ENCODE measurements at places on chromosomes 5 and 9.

DNA sequence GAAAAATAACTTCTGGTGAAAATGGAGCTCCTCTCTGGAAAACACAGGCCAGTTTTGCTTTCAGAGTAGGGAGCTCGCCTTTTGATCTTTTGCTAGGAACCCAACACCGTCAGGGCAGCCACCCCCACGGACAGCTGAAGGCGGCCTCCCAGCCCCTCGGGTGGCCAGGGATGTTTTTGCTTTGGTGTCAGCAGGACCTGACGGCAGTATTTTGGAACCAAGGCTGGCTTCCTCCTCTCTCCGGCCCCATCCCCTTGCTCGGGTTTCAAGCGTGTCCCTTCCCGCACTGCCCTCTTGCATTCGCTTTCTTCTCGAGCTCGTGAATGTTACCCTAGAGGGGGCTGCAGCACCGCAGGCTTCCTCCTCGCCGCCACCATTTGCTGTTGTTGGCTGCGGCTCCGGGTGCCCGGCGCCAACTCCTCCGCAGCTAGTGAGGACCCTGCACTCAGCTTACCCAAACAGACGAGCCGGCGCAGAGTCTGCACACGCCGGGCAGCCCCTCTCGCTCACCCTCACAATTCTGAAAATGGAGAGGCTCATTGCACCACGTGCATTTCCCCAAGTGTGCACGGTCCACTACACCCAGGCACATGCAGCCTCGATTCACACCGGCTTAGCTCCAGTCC, 35.5 kb upstream of the ADAMTSL1 start:
- H3K27ac ChIP-seq, result no peak overlapping the region
- no peaks in the 10 kb centered on the region for H3K27me3 ChIP-seq
- H3K36me3 ChIP-seq, result no peaks in the 10 kb centered on the region
- DNase-seq, result no peak

- H3K4me3 ChIP-seq, result no peak overlapping the region
- no peaks in the 10 kb centered on the region for H3K36me3 ChIP-seq
- H3K27ac ChIP-seq, result no peak overlapping the region
- no peak for DNase-seq
- no peaks in the 10 kb centered on the region for H3K4me1 ChIP-seq
Observed at GRCh38 chr5:53008751-53009150, 19.6 kb downstream of the ITGA2 start.

DNA sequence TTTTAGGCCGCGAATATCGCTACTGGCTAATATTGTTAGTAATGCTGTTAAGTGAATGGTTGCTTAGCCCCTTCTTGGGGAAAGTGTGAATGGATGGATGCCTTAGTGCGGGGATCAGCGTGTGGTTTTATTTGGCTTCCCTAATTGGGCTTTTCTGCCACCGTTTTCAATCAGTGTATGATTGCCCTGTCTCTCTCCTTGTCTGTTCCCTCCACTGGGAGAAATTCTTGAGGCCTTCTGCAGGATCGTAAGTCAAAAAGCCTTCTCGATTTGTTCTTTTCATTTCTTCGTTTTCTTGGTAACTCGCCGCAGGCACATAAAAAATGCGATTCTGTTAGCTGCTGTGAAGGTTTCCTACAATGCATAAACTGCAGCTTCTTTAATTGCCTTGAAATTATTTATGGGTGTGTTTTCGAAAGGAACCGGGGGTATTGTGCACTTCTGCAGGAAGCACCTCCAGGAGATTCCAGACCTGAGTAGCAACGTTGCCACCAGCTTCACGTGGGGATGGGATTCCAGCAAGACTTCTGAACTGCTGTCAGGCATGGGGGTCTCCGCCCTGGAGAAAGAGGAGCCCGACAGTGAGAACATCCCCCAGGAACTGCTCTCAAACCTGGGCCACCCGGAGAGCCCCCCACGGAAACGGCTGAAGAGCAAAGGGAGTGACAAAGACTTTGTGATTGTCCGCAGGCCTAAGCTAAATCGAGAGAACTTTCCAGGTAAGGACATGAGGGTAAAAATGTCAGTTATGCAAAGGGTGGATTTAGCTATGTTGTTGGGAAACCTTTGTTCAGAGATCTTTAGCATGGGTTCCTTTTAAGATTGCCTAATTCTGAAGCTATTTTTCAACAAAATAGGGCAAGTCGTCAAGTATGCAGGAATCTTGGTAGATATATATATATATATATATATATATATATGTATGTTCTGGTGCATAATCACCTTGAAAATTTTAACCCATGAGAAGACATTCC, 700 bp downstream of the SKP2 start:
- peak overlapping the region; percentile 69 for H3K27ac ChIP-seq
- no peaks in the 10 kb centered on the region for H3K27me3 ChIP-seq
- no peak for DNase-seq
- H3K36me3 ChIP-seq, result peaks cover 16% of the 10 kb centered on the region
- H3K4me3 ChIP-seq, result peak overlapping the region; percentile 87

DNA sequence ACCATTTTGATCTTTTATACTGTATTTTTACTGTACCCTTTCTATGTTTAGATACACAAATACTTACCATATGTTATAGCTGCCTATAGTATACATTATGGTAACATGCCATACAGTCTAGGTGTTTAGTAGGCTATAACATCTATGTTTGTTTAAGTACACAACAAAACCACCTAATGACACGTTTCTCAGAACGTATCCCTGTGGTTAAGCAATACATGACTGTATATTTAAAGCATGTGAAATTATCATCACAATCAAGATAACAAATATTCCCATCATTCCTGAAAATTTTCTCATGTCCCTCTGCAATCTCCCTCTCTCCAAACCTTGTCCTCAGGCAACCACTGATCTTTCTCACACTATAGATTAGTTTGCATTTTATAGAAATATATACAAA, 66.4 kb upstream of the SUSD1 start:
- H3K4me3 ChIP-seq, result no peak overlapping the region
- H3K27me3 ChIP-seq, result no peaks in the 10 kb centered on the region
- no peak overlapping the region for H3K27ac ChIP-seq
- no peaks in the 10 kb centered on the region for H3K36me3 ChIP-seq
- no peaks in the 10 kb centered on the region for H3K4me1 ChIP-seq

GRCh38 chr5:141602606-141603005, 16.2 kb downstream of the DIAPH1 start:
- H3K36me3 ChIP-seq, result no peaks in the 10 kb centered on the region
- no peak for DNase-seq
- no peaks in the 10 kb centered on the region for H3K27me3 ChIP-seq
- H3K4me1 ChIP-seq, result peaks cover 85% of the 10 kb centered on the region
- H3K27ac ChIP-seq, result peak overlapping the region; percentile 72
- H3K4me3 ChIP-seq, result no peak overlapping the region

DNA sequence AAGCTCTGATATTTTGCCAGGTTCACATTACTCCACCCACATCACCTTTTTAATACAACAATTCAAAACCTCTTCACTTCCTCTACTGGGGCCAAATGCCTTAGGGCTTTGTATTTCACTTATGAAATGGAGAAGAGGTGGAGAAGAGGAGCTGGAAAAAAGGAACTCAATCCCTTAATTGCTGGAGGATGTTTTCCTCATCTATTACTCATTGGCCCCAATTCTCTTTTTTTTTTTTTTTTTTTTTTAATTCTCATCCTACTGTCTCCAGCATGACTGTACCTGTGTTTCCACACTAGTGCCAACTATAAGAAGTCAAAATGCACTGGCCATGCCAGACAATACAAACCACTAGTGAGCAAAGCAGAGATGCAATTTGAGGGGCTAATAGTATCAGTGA, 20.9 kb downstream of the FAM13B start:
- H3K27ac ChIP-seq, result no peak overlapping the region
- H3K4me3 ChIP-seq, result no peak overlapping the region
- no peak for DNase-seq
- H3K36me3 ChIP-seq, result peaks cover 11% of the 10 kb centered on the region

DNA sequence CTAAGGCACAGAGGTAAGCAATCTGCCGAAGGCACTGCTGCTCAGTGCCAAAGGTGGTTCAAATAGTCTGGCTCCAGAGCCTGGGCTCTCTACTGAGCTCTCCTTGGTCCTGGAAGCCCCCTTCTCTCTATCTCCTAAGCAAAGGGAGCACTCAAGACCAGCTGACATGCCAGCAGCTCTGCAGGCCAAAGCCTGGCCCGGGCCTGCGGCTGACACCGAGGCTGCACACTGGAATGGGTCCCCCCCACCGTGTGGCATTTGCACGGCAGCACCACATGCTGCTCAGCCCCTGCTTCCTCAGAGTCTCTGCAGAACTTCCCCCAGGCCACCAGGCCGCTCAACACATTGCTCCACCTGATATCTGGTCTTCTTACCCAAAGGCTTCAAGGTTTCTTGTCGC, 57.8 kb upstream of the GOLPH3 start:
- H3K4me1 ChIP-seq, result no peaks in the 10 kb centered on the region
- no peak for DNase-seq
- no peak overlapping the region for H3K27ac ChIP-seq
- no peaks in the 10 kb centered on the region for H3K27me3 ChIP-seq

- H3K36me3 ChIP-seq, result no peaks in the 10 kb centered on the region
- no peak for DNase-seq
- H3K4me1 ChIP-seq, result no peaks in the 10 kb centered on the region
- H3K4me3 ChIP-seq, result no peak overlapping the region
Observed at GRCh38 chr5:69288069-69288468, 44.5 kb downstream of the CCDC125 start.

GRCh38 chr9:36207546-36208012, 16.9 kb downstream of the CLTA start:
- peaks cover 30% of the 10 kb centered on the region for H3K36me3 ChIP-seq
- H3K4me3 ChIP-seq, result no peak overlapping the region
- peak overlapping the region; percentile 37 for H3K27ac ChIP-seq
- peaks cover 8% of the 10 kb centered on the region for H3K4me1 ChIP-seq
- DNase-seq, result no peak

DNA sequence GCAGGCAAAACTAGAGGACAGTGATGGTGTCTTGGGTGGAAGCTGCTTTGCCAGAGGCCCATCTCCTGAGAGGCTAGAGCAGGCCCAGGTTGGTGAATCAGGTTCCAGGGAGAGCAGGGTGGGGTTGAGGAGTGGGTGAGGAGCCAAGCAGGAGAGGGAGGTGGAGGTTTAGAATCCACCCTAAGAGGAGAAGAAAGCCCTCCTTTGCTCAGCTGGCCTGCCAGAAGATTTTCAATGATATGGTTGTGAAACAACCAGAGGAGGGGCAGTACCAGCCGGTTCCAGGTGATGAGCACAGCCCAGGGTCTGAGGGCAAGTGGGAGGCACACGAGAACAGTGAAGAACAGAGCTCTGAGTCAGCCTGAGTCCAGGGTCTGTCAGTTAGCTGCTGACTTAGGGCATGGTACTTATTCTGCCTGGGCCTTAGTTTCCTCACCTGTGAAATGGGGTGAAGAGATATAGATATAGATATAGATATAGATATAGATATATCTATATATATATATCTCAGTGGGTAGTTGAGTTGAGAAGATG, 17.8 kb downstream of the PPARGC1B start:
- no peaks in the 10 kb centered on the region for H3K4me1 ChIP-seq
- H3K27ac ChIP-seq, result no peak overlapping the region
- DNase-seq, result no peak
- no peaks in the 10 kb centered on the region for H3K27me3 ChIP-seq

DNA sequence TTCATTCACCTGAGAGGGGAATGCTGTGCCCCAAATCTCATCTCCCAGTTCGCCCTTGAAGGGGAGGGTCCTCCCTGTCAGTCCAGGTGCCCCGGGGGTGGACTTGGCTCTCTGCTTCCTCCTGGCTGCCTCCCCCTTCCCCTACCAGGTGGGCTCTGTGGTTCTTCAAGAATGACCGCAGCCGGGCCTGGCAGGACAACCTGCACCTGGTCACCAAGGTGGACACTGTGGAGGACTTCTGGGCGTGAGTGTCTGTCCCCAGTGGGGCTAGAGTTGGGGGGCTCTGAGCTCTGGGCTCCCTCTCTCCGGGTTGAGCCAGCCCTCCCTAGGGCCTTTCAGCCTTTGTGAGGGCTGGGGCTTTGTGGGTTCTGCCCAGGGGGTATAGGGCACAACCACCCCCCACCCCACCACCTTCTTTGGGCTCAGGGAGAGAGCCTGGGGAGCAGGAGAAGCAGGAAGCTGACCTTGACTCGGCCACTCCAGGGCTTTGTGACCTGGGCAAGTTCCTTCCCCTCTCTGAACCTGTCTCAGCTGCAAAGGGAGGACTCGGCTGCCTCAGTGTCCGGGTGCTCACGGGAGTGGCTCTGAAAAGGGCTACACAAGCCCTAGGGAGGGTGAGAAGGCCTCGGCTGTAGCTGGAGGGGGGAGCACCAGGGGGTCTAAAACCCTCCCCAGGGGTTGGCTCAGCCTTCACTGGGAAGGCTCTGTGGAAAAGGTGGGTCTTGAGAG, 3.6 kb upstream of the TSPAN17 start:
- no peaks in the 10 kb centered on the region for H3K27me3 ChIP-seq
- H3K27ac ChIP-seq, result no peak overlapping the region
- peaks cover 12% of the 10 kb centered on the region for H3K4me1 ChIP-seq
- no peaks in the 10 kb centered on the region for H3K36me3 ChIP-seq

- no peak overlapping the region for H3K4me3 ChIP-seq
- no peaks in the 10 kb centered on the region for H3K4me1 ChIP-seq
- DNase-seq, result no peak
- no peaks in the 10 kb centered on the region for H3K27me3 ChIP-seq
Observed at GRCh38 chr5:34057118-34057517, 14.1 kb upstream of the C1QTNF3 start.

DNA sequence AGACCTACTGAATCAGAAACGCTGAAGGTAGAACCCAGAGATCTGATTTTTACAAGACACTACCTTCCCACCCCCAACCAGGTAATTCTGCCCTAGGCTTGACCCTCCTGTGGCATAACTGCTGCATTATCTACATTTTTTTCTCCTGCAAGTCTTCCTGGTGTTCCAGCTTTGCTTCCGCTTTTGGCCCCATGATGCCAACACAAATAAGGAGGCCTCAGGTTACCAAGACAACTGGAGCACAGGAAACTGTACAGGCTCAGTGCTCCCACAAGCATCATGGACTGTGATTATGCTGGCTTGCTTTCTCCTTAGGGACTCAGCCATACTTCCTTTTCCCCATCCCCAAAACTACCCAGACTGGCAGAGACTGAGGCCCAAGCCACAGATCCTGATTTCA, 6.6 kb upstream of the MSMP start:
- H3K36me3 ChIP-seq, result no peaks in the 10 kb centered on the region
- no peak overlapping the region for H3K27ac ChIP-seq
- no peak for DNase-seq
- H3K4me3 ChIP-seq, result no peak overlapping the region

DNA sequence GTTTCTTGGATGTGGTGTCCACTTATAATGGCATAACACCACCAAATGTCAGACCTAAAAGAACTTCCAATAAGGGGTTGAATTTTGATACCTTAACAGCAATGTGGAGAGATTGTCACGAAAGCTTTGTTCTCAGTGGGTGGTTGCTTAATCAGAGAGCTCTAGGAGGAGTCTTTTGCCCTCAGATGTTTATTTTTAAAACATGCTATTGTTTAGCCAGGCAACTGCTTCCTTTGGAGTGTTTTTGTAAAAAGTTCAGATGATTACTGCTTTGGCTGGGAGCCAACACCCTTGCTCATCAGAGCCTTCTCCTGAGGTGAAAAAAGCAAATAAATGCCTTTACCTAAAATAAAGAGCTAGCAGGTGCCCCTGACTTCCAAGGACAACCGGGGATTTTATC, 65.0 kb downstream of the SLC1A1 start:
- no peak overlapping the region for H3K4me3 ChIP-seq
- DNase-seq, result peak; percentile 64
- H3K27me3 ChIP-seq, result no peaks in the 10 kb centered on the region
- no peaks in the 10 kb centered on the region for H3K4me1 ChIP-seq

Measured in naive thymus-derived CD4-positive, alpha-beta T cell (primary cell).